Heart right ventricle (tissue), 16 donors: ENCODE measurements at places on chromosomes 1 and 21. TPM values are rescaled to one million over a fixed set of nuclear protein-coding genes. Genes with fewer than 3 reads are reported as not detected.

GRCh38 chr1:216076751-216077150 lies 346.5 kb downstream of the USH2A start:
- no peak for DNase-seq

GRCh38 chr1:156612666-156613065 lies 6.5 kb upstream of the HAPLN2 start:
- DNase-seq = no peak

DNA sequence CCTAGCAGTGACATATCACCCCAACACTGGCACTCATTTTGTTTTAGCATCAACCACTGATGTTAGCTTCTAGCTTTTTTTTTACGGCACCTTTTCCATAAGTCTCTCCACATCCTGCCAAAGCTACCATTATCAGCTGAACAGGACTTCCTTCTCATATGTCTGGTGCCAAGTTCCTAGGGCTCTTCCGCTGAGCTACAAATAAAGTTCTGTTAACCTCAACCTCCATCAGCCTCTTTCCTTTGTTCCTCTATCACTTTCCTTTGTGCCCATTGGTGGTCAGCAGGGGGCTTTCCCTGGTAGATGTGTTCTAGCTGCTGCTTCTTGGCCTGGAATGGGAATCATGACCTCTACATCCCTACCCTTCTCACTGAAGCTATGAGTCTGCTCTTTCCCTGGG lies 163.8 kb downstream of the FAF1 start:
- DNase-seq = no peak

The PRRX1 gene
- total RNA-seq = 105 TPM

The HAO2 gene
- not detected for total RNA-seq

The OR2T35 gene
- total RNA-seq = not detected

The OR2L8 gene
- not detected for total RNA-seq

DNA sequence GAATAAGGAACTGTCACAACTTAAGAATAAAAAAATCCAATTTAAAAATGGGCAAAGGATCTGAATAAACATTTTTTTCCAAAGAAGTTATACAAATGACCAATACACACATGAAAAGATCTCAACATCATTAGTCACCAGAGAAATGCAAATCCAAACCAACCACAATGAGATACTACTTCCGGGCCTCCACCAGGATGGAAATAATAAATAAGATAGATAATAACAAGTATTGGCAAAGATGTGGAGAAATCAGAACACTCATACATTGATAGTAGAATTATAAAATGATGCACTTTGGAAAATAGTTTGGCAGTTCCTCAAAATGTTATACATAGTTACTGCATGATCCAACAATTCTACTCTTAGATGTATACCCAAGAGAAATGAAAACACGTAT lies 18.7 kb downstream of the ZSWIM5 start:
- no peak for DNase-seq
